Progenitor cell of endocrine pancreas (in vitro differentiated cells): ENCODE measurements at places on chromosomes 5 and 9. TPM values are rescaled to one million over a fixed set of nuclear protein-coding genes. Genes with fewer than 3 reads are reported as not detected.
A peak's percentile ranks its signal among the peaks of the same experiment; 100 is the strongest.

DNA sequence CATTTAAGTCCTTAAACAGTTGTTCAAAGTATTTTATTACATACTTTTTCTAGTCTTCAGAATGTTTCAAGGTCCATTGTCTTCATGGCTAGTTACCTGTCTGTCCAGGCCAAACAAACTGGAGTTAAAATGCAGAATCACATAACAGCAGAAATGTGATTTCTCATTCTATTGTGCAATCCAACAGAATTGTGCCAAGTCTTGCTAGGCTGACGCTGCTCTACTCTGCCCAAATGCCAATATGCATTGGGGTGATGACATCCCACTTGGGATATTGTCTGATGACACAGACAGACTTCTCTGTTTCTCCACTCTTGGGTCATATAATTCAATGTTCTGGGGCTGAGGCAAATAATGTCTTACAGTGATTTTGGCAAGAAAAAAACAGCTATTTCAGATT lies 5.2 kb upstream of the SLC22A5 start:
- no peak overlapping the region for H3K4me3 ChIP-seq
- peaks cover 11% of the 10 kb centered on the region for H3K36me3 ChIP-seq
- no peak for DNase-seq
- H3K27me3 ChIP-seq: no peaks in the 10 kb centered on the region
- no peak overlapping the region for H3K27ac ChIP-seq

- no peak overlapping the region for H3K4me3 ChIP-seq
- H3K27me3 ChIP-seq: peaks cover 5% of the 10 kb centered on the region
- DNase-seq: no peak
- H3K27ac ChIP-seq: no peak overlapping the region
- H3K36me3 ChIP-seq: no peaks in the 10 kb centered on the region
- H3K4me1 ChIP-seq: peaks cover 2% of the 10 kb centered on the region
Observed at GRCh38 chr5:38434966-38435705, 121.3 kb downstream of the LIFR start.

Gene DENND4C
- total RNA-seq: 57.3 and 60.4 TPM in 2 replicates

- H3K27ac ChIP-seq: no peak overlapping the region
- no peak overlapping the region for H3K4me3 ChIP-seq
- DNase-seq: no peak
- H3K4me1 ChIP-seq: no peaks in the 10 kb centered on the region
- peaks cover 34% of the 10 kb centered on the region for H3K36me3 ChIP-seq
- H3K27me3 ChIP-seq: no peaks in the 10 kb centered on the region
Observed at GRCh38 chr5:178222292-178222691, 10.3 kb downstream of the PHYKPL start.

- H3K36me3 ChIP-seq: no peaks in the 10 kb centered on the region
- H3K27ac ChIP-seq: no peak overlapping the region
- DNase-seq: no peak
- H3K4me3 ChIP-seq: no peak overlapping the region
- no peaks in the 10 kb centered on the region for H3K27me3 ChIP-seq
Observed at GRCh38 chr5:98110282-98110691, 663.2 kb upstream of the RGMB start.

- no peaks in the 10 kb centered on the region for H3K36me3 ChIP-seq
- H3K4me1 ChIP-seq: peaks cover 44% of the 10 kb centered on the region
- H3K27me3 ChIP-seq: peaks cover 19% of the 10 kb centered on the region
- no peak for DNase-seq
Observed at GRCh38 chr9:89664896-89665329, 60.1 kb downstream of the GADD45G start.

Gene CYFIP2
- total RNA-seq: 85.1 and 88.5 TPM in 2 replicates

Gene RETREG1
- total RNA-seq: 7.4 and 8.0 TPM in 2 replicates

- H3K4me3 ChIP-seq: no peak overlapping the region
- H3K4me1 ChIP-seq: no peaks in the 10 kb centered on the region
- H3K36me3 ChIP-seq: no peaks in the 10 kb centered on the region
- DNase-seq: no peak
Observed at GRCh38 chr5:33937707-33938506, 1.7 kb downstream of the RXFP3 start.

GRCh38 chr5:151280443-151280842 lies 23.1 kb downstream of the SLC36A3 start:
- no peak overlapping the region for H3K4me3 ChIP-seq
- no peaks in the 10 kb centered on the region for H3K4me1 ChIP-seq
- H3K27me3 ChIP-seq: no peaks in the 10 kb centered on the region
- no peak for DNase-seq

DNA sequence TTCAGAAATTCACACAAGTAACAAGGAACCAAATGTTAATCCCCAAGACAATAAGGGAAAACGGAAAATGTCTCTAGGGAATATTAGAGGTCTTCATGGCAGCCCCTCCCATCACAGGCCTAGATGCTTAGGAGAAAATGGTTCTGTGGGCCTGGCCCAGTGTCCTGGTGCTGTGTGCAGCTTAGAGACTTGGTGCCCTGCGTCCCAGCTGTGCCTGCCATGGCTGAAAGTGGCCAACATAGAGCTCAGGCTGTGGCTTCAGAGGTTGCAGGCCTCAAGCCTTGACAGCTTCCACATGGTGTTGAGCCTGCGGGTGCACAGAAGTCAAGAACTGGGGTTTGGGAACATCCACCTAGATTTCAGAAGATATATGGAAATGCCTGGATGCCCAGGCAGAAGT lies 942.3 kb downstream of the PTPRD start:
- H3K36me3 ChIP-seq: no peaks in the 10 kb centered on the region
- no peaks in the 10 kb centered on the region for H3K27me3 ChIP-seq
- H3K27ac ChIP-seq: no peak overlapping the region
- no peak overlapping the region for H3K4me3 ChIP-seq

DNA sequence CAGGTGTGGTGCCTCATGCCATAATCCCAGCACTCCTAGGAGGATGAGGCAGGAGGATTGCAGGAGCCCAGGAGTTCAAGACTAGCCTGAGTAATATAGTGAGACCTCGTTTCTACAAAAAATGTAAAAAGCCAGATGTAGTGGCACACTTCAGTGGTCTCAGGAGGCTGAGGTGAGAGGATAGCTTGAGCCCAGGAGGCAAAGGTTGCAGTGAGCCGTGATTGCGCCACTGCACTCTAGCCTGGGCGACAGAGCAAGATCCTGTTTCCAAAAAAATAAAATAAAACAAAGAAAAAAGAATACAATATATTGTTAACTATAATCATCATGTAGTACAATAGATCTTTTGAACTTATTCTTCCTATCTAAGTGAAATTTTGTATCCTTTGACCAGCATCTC lies 16.3 kb downstream of the NLN start:
- H3K36me3 ChIP-seq: no peaks in the 10 kb centered on the region
- H3K4me1 ChIP-seq: peaks cover 5% of the 10 kb centered on the region
- peak overlapping the region; percentile 43 for H3K27ac ChIP-seq
- no peak overlapping the region for H3K4me3 ChIP-seq
- DNase-seq: no peak
- H3K27me3 ChIP-seq: no peaks in the 10 kb centered on the region

Gene PAXX
- total RNA-seq: 54.9 and 57.1 TPM in 2 replicates

Gene INVS
- total RNA-seq: 28.1 and 29.5 TPM in 2 replicates

DNA sequence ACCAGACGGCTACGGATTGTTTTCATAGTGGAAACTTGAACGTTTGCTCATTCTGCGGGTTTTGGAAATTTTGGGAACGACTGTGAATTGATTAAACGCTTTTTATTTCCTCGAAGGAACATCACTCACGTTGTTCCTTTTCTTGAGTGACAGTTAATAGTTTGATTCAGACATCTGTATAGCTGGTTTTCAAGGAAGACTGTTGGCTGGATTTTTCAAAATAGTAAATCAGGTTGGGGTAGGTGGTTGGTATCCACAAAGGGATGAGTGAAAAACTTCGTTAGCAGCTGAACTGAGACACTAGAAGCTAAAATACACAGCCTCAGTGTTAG lies 1.1 kb downstream of the TGFBR1 start:
- no peaks in the 10 kb centered on the region for H3K36me3 ChIP-seq
- peak overlapping the region; percentile 80 for H3K27ac ChIP-seq
- peak overlapping the region; percentile 80 for H3K4me3 ChIP-seq
- H3K4me1 ChIP-seq: peaks cover 33% of the 10 kb centered on the region
- H3K27me3 ChIP-seq: peaks cover 17% of the 10 kb centered on the region

DNA sequence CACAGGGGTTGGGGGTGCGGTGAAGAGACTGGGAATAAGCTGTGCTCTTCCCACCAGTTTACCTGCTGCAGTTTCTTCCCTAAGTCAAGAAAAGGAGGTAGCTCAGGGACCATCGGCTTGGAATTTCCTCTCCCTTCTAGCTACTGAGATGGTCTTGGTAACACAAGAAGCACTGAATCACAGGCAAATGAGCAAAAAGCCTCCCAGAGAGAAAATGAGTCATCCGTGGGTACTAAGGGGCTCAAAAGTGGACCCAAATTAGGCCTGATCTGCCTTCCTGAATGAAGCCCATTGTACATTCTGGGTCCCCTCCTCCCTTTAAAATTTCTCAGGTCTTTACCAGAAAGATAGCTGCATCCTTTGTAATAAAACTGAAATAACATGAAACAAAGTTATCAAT lies 49.9 kb downstream of the PTPN3 start:
- no peak for DNase-seq
- no peaks in the 10 kb centered on the region for H3K4me1 ChIP-seq
- no peaks in the 10 kb centered on the region for H3K27me3 ChIP-seq
- no peaks in the 10 kb centered on the region for H3K36me3 ChIP-seq
- no peak overlapping the region for H3K4me3 ChIP-seq

DNA sequence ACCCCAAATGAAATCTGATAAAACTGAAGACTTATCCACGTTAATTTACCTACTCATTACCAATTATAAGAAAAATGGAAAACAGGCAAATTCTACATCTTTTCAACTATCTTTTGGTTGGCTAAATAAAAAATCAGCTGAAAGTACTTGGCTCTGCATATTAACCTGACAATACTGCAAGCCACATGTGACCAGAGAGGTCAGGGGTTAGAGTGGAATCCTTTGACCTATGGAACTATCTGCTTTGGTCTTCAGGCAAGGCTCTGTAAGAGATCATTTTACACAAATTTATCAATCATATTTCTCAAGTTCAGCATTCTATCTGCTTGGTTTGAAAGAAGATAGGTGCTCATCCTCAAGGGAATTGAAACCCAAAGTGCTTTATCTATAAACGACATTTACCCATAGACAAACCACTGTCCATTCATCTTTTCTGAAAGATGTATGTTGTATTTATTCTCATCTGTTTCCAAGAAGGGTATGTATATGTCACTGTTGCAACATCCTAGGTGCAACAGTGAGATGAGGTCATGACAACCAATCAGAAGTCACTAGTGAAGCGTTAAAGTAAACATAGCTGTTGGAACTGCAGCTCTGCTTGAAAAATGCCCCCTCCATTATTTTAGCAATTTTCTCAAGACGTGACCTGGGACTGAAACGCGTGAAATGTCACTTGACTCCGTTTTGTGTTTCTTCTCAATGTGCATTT lies 144.9 kb upstream of the POU5F2 start:
- no peak overlapping the region for H3K4me3 ChIP-seq
- no peaks in the 10 kb centered on the region for H3K36me3 ChIP-seq
- no peak overlapping the region for H3K27ac ChIP-seq
- H3K27me3 ChIP-seq: no peaks in the 10 kb centered on the region
- no peak for DNase-seq

Gene WDR38
- total RNA-seq: not detected in 2 replicates

Gene TRPM6
- total RNA-seq: 0.10 and 0.20 TPM in 2 replicates

Gene LRRC19
- total RNA-seq: not detected in 2 replicates

- H3K27ac ChIP-seq: no peak overlapping the region
- DNase-seq: no peak
- H3K36me3 ChIP-seq: no peaks in the 10 kb centered on the region
Observed at GRCh38 chr5:31122998-31123951, 70.2 kb upstream of the CDH6 start.

Gene ALDH1B1
- total RNA-seq: 31.9 and 32.1 TPM in 2 replicates

Gene SPINK7
- total RNA-seq: not detected in 2 replicates

Gene ENTPD2
- total RNA-seq: 0.19 and 0.51 TPM in 2 replicates

- peaks cover 9% of the 10 kb centered on the region for H3K4me1 ChIP-seq
- H3K36me3 ChIP-seq: peaks cover 5% of the 10 kb centered on the region
- no peak overlapping the region for H3K27ac ChIP-seq
- H3K4me3 ChIP-seq: no peak overlapping the region
- H3K27me3 ChIP-seq: no peaks in the 10 kb centered on the region
- no peak for DNase-seq
Observed at GRCh38 chr9:97179616-97180015, 127.8 kb upstream of the CCDC180 start.

Gene MRPS2
- total RNA-seq: 36.5 and 40.0 TPM in 2 replicates

GRCh38 chr5:75089662-75090061 lies 37.3 kb upstream of the GCNT4 start:
- no peaks in the 10 kb centered on the region for H3K27me3 ChIP-seq
- H3K36me3 ChIP-seq: no peaks in the 10 kb centered on the region
- DNase-seq: no peak
- no peak overlapping the region for H3K27ac ChIP-seq

DNA sequence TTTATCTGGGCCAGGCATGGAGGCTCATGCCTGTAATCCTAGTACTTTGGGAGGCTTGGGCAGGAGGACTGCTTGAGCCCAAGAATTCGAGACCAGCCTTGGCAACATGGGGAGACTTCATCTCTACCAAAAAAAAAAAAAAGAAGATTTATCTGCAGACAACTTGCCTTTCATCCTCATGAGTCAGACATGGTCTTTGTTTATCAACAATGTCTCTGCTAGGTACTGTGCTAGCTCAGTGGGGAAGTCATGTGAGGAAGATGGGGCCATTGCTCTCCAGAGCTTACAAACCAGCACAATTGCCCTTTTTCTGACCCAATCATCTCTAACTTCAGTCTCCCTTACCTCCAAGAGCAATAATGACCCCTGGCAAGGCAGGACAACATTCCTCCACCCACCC lies 1.6 kb downstream of the URM1 start:
- peaks cover 20% of the 10 kb centered on the region for H3K4me1 ChIP-seq
- H3K27ac ChIP-seq: no peak overlapping the region
- H3K36me3 ChIP-seq: no peaks in the 10 kb centered on the region
- peak overlapping the region; percentile 97 for H3K4me3 ChIP-seq

Gene ADAMTS16
- total RNA-seq: 33.1 and 40.7 TPM in 2 replicates

Gene ASS1
- total RNA-seq: 6.5 and 7.7 TPM in 2 replicates

- no peaks in the 10 kb centered on the region for H3K36me3 ChIP-seq
- no peaks in the 10 kb centered on the region for H3K27me3 ChIP-seq
- no peak for DNase-seq
- H3K4me1 ChIP-seq: peaks cover 2% of the 10 kb centered on the region
Observed at GRCh38 chr5:118325931-118326330, 662.4 kb downstream of the DTWD2 start.

Gene SPATA31D4
- total RNA-seq: not detected in 2 replicates

Gene PCDH1
- total RNA-seq: 5.5 and 6.3 TPM in 2 replicates

Gene SLC36A2
- total RNA-seq: not detected in 2 replicates

Gene SLF1
- 15.7 and 17.4 TPM in 2 replicates for total RNA-seq

DNA sequence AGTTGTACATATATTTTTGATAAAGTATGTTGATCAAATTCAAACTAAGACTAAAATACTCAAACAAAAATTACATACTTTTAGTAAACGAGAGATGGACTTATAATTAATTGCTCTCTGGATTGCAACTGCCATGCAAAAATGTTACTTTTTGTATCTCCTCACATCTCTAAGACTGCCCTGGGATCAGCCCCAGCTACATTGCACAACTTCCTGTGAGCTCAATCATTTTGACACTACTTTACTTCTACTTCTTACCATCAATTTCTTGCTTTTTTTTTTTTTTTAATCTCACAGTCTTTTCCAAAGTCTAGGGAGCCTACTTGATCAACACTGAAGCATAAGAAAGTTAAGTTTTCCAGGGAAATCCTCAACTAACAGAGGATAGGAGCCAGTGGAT lies 506.0 kb upstream of the CDH10 start:
- DNase-seq: no peak
- H3K27me3 ChIP-seq: no peaks in the 10 kb centered on the region
- no peak overlapping the region for H3K4me3 ChIP-seq
- no peaks in the 10 kb centered on the region for H3K4me1 ChIP-seq

Gene IFNA13
- not detected in 2 replicates for total RNA-seq
